Epithelial cell of esophagus (primary cell): ENCODE measurements at places on chromosomes 11 and 22.

DNA sequence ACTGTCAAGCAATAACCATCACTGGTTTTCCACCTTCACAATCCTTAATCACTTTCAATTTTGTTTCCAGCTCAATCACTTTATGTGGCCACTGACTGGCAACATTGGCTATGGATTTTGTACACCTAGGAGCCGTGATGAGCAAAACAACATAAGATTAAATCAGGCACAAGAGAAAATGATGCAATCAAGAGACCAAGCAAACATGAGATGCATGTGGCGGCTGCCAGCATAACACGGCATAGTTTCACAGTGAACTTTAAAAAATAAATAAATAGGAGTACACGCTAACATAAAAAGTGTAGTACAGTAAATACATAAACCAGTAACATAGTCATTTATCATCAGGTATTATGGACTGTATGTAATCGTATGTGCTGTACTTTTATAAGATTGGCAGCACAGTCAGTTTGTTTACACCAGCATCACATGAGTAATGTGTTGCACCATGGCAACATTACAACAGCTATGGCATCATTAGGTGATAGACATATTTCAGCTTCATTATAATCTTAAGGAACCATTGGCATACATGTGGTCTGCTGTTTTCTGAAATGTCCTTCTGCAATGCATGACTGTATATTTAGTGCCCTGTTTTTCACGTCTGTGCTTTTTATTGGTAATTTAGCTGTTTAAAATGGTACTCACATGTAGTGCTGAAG lies 83.3 kb upstream of the PRDM11 start:
- peak; percentile 33 for DNase-seq

DNA sequence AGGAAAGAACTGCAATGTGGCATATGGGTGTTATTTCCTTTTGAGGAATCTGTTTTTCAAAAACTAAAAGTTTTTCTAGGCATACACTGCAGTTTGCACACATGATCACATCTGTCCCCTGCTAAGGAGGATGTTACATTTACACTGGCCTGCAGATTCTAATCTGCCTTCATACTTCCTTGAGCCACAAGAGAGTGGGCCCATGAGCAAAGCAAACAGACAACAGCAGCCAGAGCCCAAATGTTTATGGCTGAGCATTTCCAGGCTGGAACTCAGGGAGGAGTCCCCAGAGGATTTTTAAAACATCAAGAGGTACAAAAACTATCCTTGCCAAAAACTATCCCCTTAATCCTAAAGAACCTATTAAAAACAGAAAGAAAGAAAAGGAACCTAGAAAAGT lies 117.2 kb upstream of the MTNR1B start:
- no peak for DNase-seq

DNA sequence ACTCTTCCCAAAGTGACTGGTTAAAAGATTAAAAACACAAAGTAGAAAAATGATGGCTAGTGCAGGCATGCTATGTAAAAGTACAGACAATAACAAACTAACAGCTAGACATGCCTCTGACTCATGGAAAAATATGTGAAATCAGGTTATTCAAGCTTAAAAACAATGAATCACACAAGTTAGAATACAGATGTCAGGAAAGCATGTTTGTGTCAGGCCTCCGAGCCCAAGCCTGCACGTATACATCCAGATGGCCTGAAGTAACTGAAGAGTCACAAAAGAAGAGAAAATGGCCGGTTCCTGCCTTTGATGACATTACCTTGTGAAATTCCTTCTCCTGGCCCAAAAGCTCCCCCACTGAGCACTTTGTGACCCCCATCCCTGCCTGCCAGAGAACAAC lies 110.1 kb downstream of the NOX4 start:
- peak; percentile 97 for DNase-seq

DNA sequence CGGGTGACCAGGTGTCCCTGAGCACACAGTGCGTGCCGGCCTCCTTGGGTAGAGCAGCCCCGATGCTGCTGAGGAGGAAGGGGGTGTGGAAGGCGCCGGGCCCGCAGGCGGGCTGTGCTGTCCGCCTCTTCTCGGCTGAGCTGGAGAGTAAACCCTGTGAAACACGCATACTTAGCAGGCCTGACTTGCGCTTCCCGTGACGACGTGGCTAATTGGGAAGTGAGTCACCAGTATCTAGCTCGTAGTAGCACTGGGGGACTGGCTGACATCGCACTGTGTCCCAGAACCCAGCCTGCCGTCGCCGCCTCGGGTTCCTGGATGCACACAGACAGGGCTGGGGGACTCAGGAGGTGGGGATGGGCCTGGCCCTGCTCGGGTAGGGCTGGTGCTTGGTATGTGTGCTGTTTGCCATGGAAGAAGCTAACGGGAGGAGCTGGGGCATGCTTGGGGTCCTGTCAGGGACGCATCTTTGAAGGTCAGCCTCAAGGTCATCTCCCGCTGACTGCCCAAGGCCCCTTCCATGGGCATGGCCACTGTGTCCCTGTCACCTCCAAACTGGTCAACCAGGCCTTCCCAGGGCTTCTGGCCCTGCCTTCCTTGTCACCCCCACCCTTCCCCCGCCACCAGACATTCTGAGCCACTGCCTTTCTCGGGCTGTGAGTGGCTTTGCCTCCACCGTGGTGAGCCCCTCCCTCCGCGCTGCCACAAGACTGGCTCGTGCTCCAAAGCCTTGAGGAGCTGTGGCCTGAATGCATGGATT lies 1327.0 kb downstream of the BRD1 start:
- DNase-seq = no peak

DNA sequence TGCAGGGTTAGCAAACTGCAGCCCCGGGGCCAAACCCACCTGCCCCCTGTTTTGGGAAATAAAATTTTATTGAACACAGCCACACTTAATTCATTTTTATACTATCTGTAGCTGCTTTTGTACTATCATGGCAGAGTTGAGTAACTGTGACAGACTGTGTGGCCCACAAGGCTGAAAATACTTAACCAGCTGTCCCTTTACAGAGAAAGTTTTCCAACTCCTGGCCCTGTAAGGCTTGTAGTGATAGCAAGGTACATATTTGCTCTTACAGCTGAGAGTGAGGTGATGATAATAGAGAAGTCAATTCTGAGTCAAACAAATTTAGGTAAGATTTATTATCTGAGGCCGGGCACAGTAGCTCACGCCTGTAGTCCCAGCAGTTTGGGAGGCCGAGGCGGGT lies 87.4 kb upstream of the SLC6A5 start:
- DNase-seq = no peak

DNA sequence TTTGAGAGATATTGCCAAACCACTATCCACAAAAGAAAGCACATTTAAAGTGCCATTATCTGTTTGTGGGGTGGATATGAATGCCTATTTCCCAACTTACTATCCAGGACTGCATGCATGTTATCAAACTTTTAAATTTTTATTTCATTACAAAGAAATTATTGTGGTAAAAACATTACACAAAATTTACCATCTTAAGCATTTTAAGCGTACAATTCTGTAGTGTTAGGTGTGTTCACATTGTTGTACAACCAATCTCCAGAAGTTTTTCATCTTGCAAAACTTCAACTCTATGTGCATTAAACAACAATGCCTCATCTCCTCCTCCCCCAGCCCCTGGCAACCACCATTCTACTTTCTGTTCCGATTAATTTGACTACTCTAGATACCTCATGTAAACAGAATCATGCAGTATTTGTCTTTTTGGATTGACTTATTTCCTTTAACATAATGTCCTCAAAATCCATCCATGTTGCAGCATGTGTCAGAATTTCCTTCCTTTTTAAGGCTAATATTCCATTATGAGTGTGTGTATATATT lies 17.6 kb upstream of the CD44 start:
- DNase-seq = no peak

DNA sequence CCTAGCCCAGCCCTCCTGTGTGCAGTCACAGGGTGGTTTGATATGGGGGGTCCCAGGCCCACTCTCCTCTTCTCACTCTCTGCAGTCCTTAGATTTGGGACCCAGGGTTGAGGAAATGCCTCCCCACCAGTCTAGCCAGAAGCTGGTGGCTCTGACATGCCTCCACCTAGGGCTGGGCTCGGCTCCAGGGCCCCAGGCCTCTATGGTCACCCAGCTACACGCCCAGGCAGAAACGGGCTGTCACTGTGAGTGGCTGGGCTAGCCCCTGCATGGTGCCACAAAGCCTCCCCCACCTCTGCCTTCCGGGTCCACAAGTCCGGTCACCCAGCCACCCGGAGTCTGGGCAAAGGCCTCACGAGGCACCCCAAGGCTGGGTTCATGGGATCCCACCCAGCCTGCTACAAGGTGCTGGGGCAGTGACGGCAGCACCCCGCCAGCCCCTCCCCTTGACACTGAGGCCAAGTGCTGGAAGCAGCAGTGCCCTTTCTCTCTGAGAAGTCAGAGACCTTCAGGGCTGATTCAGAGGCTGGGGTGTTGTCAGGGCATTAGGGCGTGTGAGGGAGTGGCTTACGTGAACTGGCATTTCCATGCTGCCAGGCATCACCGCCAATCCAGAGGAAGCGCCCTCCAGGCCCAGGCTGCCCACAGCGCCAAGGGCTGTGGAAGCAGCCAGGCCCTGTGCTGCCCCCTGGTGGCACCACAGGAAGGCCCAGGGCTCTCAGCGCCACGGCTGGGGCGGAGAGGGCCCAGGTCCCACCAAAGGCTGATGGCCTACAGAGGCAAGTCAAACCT lies 638 bp upstream of the PITPNM1 start:
- DNase-seq = peak; percentile 98

GRCh38 chr22:47872761-47873535 lies 1110.5 kb downstream of the TBC1D22A start:
- DNase-seq = no peak

GRCh38 chr22:17264321-17265052 lies 45.3 kb upstream of the ADA2 start:
- DNase-seq = no peak

DNA sequence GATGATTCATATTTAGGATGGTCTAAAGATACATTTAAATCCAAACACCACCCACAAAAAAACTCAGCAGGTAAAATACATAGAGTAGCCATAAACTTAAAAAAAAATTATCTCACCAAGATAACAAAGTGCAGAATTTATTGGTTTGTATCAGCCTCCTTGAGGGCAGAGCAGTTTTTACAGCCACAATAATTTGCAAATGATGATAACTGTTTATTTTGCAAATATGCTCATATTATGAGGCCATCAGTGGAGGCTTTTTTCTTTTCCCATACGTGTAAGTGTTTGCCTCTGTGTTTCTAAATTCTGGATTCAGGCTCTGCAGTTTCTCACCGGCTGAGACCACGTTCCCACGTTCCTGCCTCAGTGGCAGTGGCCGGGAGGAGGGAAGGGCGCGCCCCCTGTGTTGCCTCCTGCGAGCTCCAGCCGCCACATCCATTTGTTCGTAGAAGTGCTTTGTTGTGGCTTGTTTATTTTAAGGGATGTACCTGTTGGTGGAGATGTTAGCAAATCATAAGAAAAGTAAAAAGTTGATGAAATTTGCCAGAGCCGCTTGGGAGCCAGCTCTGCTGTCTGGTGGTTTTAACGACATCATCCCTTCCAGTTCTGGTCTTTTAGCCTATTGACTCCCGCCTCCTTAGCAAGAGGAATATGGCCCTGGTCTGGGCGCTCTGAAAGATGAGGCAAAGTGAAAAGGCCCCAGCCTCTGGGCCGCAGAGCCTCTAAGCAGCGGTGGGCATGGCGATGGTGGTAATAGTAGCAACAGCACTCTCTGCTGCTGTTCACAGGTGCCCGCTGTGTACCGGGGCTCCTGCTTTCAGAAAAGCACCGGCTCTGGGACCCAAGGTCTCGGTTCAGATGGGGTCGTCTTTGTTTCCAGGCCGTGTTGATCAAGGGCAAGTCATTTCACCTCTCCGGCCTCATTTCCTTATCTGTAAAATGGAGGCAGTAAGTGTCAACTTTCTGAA lies 66.7 kb upstream of the PPARA start:
- no peak for DNase-seq

GRCh38 chr22:46350121-46350520 lies 14.6 kb downstream of the TRMU start:
- no peak for DNase-seq

DNA sequence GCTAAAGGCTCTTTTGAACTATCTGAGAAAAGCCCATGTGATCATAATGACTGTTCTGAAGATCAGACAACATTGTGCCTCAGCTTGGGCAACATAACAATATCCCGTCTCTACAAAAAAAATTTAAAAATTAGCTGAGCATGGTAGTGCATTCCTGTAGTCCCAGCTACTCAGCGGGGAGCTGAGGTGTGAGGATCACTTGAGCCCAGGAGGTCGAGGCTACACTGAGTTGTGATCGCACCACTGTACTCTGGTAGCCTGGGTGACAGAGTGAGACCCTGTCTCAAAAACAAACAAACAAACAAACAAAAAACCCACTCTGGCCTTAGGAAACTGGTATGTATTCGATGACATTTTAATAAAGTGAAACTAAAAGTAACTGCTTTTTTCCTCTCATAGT lies 1526.8 kb upstream of the TENM4 start:
- DNase-seq = no peak

- peak; percentile 40 for DNase-seq
These were observed 7.8 kb upstream of the ZC3H12C start for GRCh38 chr11:110085255-110085838.

DNA sequence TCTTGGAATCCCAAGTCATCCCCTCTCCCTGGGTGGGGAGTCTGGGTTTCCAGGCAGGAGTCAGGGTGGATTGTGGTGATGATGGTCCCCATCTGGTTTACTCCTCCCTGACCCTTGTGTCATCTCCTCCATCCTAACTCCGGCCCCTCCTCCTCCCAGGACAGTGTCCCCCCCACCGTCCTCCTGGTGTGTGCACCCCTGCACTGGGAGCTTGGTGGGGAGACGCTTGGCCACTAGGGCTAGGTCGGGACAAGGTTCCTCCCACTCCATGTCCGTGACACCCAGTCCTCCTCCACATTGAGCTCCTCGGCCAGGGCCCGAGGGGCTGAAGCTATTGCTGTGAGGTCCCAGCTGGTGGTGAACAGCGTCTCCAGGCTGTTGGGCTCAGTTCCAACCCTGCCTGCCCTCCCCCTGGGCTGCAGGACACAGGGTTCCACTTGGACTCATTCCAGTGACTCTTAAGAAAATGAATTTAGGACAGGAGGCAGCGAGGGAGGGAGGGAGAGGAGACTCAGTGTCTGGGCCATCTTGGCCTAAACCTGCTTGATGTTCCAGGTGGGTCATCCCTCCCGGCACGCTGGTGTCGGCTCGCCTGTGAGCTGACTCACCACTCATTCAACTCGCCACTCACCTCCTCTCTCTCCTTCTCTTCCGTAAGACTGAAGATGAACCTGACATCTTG lies 433.2 kb downstream of the TBC1D22A start:
- no peak for DNase-seq

- no peak for DNase-seq
These were observed 19.2 kb downstream of the PDGFB start for GRCh38 chr22:39225591-39225990.

DNA sequence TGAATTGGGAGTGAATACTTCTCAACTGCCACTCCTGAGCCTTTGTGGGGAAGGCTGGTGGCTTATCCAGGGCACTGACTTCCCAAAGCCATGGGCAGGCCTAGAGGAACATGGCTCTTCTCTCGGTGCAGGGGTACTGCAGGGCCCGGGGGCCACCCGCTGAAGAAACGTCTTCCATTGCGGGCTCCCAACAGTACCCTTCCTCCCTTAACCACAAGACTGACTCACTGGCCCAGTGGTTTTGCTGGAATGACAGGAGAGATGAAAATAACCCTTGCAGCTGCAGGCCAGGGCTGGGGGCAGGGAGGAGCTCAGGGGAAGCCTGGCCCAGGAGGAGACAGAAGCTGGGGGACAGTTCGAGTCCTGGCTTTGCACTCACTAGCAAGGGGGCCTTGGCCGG lies 13.5 kb downstream of the TXN2 start:
- peak; percentile 91 for DNase-seq

- peak; percentile 34 for DNase-seq
These were observed 116.4 kb downstream of the CASP12 start for GRCh38 chr11:104781719-104782376.
